NCI-H2081 treated with DMSO at 0.1 percent for 48 hours (cell line): ENCODE measurements at places on chromosomes 3 and 15.

DNA sequence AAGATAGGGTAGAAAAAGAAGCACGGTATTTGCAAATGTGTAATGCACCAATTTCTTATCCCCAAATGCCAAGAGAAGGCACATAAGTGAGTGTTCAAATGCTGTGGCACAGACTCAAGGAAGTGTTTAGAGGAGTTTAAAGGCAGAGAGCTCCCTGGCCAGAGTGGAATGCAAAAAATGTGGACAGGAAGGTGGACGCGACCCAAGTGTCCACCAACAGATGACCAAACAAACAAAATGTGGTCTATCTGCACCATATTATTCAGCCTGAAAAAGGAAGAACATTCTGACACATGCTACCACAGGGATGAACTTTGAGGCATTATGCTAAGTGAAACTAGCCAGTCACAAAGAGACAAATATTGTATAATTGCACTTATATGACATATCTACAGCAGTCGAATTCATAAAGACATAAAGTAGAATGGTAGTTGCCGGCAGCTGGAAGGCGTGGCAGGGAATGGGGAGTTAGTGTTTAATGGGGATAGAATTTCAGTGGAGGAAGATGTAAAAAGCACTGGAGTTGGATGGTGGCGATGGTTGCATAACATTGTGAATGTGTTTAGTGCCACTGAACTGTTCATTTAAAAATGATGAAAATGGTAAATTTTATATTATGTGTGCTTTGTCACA is 126.6 kb downstream of the SRGAP3 start:
- no peak for DNase-seq

DNA sequence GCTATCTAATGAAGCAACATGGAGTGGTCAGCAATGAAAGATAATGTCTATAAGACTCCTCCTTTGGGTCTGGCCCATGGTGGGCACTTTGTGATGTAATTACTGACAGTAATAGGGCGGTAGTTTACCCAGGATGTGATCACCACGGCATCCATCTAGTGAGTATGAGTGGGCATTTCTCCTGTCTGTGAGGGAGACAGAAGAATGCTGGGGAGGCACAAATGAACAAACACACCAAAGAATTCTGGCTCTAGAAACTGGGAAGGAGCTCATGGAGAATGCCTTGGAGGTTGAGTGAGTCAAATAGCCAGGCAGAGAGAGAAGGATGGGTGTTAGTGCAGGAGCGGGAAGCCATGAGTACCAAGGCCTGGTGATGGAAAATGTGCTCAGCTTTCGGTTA is 217.5 kb downstream of the WNT5A start:
- no peak for DNase-seq

DNA sequence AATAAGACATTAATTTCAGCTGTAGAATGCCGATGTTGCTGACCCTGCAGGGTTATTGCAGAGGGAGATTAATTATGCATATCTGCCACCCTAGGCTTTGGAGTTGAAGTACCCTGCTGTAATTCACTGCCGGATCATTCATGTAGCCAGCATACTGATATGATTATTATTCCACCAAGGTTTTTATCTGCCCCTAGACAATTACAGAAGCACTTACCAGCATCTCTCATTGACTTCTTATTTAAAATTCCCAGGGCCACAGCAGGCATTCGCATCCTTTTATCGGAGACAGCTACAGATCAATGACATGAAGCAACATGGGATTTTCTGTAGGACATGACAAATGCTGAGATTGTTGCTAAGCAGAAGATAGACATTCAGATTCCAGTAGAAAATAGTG is 31.3 kb downstream of the IL1RAP start:
- DNase-seq = no peak

DNA sequence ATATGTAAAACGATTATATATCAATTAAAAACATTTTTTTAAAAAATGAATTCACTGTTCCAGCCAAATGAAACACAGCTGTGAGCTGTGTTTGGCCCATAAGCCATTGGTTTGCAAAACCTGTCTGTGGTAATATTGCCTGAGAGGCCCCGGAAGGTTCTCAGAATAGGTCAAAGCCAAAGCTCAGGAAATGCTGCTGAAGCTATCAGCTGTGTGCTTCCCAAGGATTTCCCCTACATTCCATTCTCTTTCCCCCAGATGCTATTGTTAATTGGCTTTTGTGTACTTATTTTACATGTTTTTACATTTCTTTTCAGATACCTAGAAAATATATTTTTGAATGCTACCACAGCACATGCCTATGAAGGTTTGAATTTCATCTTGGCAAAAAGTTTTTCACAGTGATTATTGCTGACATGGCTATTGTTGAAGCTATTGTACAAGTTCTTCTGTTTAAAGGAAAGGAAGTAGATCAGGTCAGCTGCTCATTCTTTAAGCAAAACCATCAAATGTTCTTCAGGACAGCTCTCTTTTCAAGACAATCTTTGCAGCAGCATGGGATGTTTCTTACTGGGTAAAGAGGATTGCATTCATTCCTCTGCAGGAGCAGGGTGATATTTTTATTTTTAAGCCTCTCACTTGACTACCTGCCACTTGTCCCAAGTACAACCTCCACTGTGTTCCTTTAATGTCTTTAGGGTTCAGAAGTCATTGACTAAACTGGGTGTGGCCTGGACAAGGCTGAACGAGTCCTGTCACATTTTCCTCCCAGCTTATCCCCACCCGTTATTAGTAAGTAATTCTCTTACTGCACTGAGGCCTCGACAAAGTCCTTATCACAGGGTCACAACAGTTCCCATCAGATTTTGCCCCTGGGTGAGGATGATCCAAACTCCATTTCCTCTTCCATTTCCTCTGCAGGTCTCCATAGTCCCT is 26.3 kb upstream of the BNC1 start:
- no peak for DNase-seq

DNA sequence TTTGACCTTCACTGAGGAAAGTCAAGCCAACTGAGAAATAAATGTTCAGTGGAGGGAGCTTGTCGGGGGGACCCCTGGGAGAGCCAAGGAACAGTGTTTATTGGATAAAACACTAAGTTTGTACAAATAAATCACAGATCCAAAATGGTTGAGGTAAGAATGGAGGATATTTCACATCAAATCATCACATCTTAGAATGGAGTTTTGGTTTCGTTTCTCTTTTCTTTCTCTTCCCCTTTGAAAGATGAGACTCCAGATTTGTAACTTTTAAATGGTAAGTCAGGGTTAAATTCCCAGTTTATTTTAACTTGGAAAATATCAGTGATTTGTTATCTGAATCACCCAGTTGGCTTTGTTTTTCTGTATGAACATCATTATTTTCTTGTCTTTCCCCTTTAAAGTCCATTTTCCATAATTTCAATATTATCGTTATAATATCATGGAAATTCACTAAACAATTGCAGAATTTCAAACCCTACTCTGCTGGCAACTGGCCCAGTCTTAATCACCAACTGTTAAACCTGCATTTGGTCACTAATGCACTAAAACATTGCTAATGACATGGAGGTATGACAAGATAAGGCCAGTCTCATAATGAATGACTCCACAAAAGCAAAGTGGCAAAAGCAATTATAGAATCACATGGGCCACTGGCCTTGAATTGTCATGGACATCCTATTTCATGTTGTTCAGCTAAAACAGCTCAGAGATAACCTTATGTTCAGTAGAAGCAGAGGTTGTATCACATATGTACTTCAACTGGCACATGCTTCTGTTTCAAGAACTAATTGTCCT is 295.1 kb downstream of the SHOX2 start:
- peak; percentile 2 for DNase-seq

DNA sequence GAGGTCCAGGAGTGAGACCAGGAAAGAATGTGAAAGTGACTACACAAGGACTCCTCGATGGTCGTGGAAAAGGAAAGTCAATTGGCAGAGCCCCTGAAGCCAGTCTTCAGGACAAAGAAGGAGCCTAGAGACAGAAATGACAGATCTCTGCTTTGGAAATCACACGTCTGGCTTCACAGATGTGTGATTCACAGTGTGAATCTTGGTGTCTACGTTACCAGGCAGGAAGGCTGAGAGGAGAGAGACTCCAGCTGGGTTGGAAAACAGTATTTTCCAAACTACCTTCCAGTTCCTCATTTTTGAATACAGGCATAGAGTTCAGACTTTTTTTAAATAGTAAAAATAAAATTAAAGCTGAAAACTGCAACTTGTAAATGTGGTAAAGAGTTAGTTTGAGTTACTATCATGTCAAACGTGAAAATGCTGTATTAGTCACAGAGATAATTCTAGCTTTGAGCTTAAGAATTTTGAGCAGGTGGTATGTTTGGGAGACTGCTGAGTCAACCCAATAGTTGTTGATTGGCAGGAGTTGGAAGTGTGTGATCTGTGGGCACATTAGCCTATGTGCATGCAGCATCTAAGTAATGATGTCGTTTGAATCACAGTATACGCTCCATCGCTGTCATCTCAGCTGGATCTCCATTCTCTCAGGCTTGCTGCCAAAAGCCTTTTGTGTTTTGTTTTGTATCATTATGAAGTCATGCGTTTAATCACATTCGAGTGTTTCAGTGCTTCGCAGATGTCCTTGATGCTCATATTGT is 6.0 kb downstream of the CCR2 start:
- DNase-seq = no peak

GRCh38 chr3:154919226-154919625 is 160.9 kb upstream of the MME start:
- no peak for DNase-seq
